ENCODE measurements at places on chromosomes 1 and 21.

DNA sequence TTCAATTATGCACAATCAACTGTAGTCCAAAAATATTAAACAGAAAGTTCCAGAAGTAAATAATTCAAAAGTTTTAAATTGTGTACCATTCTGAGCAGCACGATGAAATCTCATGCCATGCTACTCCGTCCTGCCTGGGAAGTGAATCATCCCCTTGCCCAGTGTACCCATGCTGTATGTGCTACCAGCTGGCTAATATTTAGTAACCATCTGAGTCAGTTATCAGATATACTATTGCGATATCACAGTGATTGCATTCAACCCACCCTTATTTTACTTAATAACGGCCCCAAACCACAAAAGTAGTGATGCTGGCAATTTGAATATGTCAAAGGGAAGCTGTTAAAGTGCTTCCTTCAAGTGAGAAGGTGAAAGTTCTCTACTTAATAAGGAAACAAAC is 56.2 kb downstream of the EVI5 start:
- DNase-seq, result no peak

DNA sequence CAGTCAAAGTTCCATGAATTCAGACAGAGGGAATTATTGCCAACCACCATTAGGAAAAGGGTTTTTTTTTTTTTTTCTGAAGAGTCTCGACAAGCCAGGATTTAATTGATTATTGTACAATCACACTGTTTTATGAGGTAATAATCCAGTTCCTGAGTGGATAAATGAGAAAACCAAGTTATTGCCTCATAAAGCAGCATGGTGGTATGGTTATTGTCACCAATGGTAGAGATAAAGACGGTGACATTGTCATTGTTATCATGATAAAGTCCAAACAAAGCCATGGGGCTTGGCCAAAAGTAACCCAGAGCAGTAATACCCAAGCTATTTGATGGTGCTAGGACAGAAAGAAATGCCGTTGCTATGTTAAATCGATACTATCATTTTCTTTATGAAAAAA is 232.8 kb downstream of the USH2A start:
- DNase-seq, result no peak

- DNase-seq, result no peak
These were observed 1.1 kb downstream of the FOXO6 start for GRCh38 chr1:41362357-41362721.

GRCh38 chr1:204731985-204732575 is 46.5 kb upstream of the LRRN2 start:
- DNase-seq, result no peak

DNA sequence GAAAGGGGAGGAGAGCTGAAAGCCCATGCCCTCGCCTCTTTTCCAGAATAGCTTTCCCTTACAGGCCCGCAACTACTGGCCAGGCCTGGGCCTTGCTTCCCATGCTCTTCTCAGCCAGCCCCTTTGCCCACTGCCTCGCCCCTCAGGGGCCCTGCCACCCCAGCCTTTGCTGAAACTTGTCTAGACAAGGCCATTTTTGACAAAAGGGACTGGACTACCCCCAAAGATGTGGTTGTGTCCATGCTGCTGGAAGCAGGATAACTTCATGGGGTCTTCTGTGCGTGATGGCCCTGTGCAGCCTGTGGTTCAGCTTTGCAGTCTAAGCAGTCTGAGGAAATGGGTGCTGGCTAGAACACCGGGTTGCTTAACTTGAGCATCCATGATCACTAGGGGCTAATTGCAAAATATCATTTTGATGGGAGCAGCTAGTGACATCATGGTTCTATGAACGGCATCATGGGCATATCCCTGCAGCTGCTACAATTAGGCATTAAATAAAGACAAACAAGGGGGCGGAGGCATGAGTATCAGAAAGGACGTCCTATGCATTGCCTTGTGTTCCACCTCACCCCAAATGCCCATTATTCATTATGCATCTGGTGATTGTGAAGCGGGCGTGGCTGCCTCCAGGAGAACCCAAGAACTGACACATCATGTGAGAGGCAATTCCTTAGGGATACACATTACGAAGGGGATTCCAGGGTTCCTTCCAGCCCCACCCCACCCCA is 36.8 kb downstream of the NTPCR start:
- no peak for DNase-seq

GRCh38 chr21:42437786-42438185 is 34.1 kb downstream of the UBASH3A start:
- DNase-seq, result no peak

- DNase-seq, result no peak
These were observed 27.5 kb downstream of the TFAP2E start for GRCh38 chr1:35600593-35600992.

GRCh38 chr1:51964309-51964696 is 26.2 kb downstream of the RAB3B start:
- no peak for DNase-seq

DNA sequence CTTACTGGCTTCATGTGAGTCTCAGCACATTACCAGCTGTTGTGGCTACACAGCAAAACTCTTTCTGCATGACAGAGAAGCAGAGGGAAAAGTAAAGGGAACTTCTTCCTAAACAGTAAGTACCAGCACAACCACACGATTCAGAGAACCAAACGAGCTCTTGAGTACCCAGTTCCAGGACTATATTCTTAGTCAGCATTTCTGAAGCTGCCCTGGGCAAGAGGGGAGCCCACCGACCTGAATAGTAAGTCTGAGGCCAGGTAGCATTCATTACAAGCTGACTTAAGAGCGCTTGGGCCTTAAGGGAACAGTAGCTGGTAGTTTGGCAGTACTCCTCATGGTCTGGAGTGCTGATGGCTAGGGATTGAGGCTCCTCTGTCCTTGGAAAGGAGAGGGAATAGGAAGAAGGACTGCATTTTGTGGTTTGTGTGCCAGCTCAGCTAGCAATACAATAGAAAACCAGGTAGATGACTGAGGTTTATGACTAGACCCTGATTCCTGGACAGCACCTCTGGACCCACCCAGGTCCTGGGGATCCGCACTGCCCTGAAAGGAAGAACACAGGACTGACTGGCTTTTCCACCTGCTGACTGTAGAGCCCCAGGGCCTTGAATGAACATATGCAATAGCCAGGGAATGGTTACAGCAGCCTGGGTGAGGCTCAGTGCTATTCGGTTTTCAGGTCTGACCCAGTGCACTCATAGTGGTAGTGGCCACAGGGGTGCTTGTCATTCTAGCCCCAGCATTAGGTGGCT is 396.8 kb upstream of the PRMT6 start:
- DNase-seq, result no peak

DNA sequence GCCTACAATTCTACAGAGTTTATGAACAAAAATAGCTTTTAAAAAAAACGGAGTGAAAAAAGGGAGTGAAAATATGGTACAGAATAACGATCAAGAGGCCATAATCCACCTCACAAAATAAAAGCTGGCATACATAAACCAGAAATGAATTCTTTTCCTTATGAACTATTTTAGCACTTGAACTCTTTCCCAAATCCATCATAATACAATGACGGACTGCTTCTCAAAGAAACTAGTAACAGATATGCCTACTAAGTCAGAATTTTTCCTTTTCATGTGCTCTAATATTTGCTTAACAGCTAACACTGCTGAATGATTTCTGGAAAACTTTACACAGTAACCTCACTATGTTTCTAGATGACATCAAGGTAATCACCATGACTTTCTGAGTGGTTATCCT is 144.0 kb downstream of the EIF4G3 start:
- no peak for DNase-seq

- DNase-seq, result peak; percentile 50
These were observed 30.3 kb upstream of the CBR3 start for GRCh38 chr21:36104317-36105300.

DNA sequence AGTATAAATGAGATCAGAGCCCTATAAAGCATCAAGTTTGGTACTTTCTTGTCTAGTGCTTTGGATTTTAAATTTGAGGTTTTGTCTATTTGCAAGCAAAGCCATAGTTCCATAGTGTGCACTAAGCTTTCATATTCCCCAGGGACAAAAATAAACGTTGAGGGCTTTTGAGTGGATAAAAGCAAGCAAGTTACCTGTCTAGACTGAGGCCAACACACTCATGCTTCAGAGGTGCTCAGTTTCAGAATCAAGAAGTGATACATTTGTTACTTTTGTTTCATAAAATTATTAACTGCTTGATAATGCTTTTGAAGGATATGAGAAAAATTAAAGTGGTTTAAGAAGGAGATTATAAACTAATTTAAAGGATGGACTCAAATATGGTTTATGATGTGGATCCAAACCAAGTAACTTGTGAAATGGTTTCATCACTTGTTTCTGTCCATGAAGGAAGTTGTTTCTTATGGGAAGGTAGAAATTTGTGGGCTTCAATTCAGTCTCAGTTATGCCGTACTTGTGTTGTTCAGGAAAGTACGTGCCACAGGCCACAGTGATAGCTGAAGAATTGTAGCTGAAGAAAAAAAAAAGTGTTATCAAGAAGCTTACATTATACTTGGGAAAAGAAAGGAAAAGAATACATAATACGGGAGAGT is 71.2 kb downstream of the CHRM3 start:
- no peak for DNase-seq

GRCh38 chr1:78619446-78619802 is 824 bp upstream of the IFI44L start:
- no peak for DNase-seq

- no peak for DNase-seq
These were observed 108.7 kb downstream of the ENAH start for GRCh38 chr1:225544263-225544662.

GRCh38 chr1:235304549-235305451 is 23.2 kb downstream of the ARID4B start:
- peak; percentile 42 for DNase-seq

DNA sequence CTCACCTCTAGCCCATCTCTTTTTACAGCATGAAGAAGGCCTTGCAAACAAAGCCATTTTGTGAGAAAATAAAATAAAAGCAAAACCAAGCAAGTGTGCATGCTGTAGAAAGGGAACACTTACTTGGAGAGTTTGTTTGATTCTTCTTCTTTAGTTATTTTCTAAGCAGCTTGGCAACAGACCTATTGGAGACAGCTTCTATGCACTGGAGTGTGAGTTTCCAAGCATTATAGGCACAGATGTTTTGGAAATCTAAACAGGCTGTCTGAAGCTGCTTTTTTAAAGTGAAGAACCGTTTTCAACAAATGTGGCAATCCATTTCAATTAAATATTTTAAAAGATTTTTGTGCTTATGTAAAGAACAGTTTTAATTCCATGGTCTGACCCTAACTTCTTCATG is 76.6 kb downstream of the NGF start:
- DNase-seq, result no peak

- no peak for DNase-seq
These were observed 45.5 kb upstream of the IRF2BP2 start for GRCh38 chr1:234655328-234656069.

DNA sequence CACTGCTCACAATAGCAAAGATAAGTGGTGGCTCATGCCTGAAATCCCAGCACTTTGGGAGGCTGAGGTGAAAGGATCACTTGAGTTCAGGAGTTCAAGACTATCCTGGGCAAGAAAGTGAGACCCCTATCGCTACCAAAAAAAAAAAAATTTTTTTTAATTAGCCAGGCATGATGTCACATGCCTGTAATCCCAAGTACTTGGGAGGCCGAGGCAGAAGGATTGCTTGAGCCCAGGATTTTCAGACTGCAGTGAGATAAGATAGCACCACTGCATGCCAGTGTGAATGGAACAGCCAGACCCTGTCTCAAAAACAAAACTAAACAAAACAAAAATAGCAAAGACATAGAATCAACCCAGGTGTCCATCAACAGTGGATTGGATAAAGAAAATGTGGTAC is 50.6 kb downstream of the HSF2BP start:
- no peak for DNase-seq

DNA sequence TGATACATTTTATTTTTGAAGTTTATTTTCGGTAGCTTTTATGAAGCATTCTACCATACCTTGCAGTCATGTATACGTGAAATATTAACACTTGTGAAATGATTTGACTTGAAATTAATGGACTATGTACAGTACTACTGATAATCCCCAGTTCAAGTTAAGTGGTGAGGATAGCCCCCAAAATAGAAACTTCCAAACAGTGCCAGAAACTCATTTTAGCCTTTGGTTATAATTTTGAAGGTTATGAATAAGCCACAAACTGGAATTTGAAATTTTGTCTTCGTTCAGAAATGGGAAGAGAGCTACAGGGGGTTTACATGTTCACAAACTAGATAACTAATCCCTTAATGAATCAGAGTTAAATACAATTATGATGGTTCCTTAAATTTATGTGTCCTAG is 1.5 kb upstream of the HNRNPU start:
- DNase-seq, result no peak

GRCh38 chr1:179881642-179882252 is 338 bp upstream of the TOR1AIP1 start:
- no peak for DNase-seq

DNA sequence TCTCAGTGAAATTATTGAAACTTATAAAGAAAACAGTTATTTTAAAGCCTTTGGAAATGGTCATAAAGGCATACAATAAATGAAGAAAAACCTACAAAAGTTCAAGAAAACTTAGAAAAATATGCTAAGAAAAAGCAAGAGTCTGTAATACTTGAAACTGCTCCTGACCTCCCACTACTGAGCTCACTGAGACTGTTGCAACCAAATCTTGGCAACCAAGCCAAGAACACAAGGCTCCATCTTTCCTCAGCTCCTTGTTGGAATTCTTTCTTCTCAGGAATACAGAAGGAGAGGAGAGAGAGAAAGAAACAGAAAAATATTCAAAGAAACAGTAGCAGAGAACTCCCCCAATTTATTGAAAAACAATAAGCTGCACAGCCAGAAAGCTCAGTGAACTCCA is 160.5 kb downstream of the RASAL2 start:
- no peak for DNase-seq

- no peak for DNase-seq
These were observed 178.8 kb upstream of the NFIA start for GRCh38 chr1:60903591-60903990.

DNA sequence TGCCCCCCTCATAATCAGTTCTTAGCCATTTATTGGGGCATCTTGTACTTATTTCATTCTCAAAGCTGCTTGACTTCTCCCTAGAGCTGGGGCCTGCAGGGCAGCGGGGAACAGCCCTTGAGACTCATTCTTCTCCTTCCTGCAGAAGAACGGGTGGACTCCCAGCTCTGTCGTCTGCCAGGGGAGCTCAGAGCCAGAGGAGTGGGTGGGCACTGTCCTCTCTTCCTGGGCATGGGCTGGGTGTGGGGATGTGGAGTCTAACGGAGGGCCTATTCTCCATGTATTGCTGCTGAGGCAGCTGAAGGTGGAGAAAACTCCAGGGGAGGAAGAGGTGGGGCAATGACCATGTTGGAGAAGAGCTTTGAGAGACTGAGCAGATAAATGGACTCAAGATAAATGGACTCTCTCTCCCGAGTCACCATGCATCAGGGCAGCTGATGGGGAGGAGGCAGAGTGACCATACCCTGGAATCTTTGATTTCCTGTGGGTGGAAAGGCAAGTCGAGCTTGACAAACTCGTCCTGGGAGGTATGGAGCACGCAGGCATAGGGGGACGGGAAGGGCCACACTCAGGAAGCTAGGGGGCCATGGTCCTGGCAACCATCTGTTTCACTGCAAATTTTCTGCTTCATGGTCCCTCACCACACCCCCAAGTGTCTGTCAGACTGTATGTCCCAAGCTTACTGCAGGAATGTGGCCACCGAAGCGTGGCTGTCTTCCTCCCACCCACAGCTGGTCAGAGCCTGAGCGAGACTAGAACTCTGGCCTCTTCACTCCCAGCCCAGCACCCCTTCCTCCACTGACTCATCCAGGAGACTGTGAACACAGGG is 56.9 kb upstream of the ATP2B4 start:
- DNase-seq, result no peak
